A549 treated with CpdA at 1 μM for 4 hours (cell line): ENCODE measurements at places on chromosomes 7 and 10. TPM values are rescaled to one million over a fixed set of nuclear protein-coding genes. Genes with fewer than 3 reads are reported as not detected.

The TFEC gene
- 0.01 to 0.10 TPM in 2 of 5 replicates, not detected in the others for total RNA-seq

The ZNF365 gene
- total RNA-seq = 0.83 to 0.97 TPM (median 0.90 TPM) in 5 replicates

The FAM25A gene
- 1.1 TPM in 1 of 5 replicates, not detected in the others for total RNA-seq

The RGR gene
- total RNA-seq = not detected in 5 replicates

The PLXNA4 gene
- total RNA-seq = 0.58 to 2.1 TPM (median 1.3 TPM) in 5 replicates

The CPA5 gene
- not detected in 5 replicates for total RNA-seq

The ADGRA1 gene
- total RNA-seq = 0.02 to 0.05 TPM in 2 of 5 replicates, not detected in the others

The LRRC18 gene
- total RNA-seq = not detected in 5 replicates

The NKX1-2 gene
- 0.03 TPM in 1 of 5 replicates, not detected in the others for total RNA-seq

The CACNA2D1 gene
- 6.1 to 14.1 TPM (median 8.1 TPM) in 5 replicates for total RNA-seq

The FLNC gene
- total RNA-seq = 4.0 to 7.5 TPM (median 5.2 TPM) in 5 replicates

The NME8 gene
- total RNA-seq = not detected in 5 replicates

The ABCC2 gene
- total RNA-seq = 164 to 201 TPM (median 185 TPM) in 5 replicates

The GBX1 gene
- not detected in 5 replicates for total RNA-seq
